ELF-1 (cell line): ENCODE measurements at places on chromosomes 12 and 14.

DNA sequence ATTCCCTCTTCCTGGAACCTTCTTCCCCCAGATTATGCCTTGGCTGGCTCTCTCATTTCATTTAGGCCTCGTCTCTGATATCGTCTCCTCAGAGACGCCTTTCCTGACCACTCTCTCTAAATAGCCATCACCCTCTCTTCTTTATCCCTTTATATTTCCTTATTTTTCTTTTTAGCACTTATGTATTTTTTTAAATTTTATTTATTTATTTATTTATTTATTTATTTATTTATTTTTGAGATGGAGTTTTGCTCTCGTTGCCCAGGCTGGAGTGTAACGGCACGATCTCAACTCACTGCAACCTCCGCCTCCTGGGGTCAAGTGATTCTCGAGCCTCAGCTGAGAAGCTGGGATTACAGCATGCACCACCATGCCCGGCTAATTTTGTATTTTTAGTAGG is 8.1 kb upstream of the ATP5MC2 start:
- no peak for DNase-seq

- no peak for DNase-seq
These were observed 288.3 kb upstream of the AMIGO2 start for GRCh38 chr12:47367912-47368537.

DNA sequence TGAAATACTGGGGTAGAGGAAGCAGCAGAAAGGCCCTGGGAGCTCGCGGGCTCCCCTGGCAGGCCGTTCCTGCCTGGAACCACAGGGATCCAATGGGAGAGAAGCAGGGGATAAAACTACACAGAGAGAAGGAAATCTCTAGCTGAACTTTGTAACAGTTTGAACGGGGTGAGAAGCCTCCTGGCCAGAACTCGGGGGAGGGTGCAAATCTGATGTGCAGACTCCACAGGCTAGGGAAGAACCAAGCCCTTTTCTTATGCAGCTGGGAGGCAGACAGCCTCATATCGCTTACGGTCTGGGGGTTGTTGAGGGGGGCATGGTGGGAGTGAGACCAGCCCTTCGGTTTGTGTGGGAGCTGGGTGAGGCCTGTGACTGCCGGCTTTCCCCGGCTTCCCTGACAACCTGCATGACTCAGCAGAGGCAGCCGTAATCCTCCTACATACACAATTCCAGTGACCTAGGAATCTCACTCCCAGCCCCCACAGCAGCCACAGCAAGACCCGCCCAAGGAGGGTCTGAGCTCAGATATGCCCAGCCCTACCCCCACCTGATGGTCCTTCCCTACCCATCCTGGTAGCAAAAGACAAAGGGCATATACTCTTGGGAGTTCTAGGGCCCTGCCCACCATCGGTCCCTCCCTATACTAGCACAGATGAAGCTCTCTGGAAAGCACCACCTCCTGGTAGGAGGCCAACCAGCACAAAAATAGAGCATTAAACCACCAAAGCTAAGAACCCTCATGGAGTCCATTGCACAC is 143.0 kb downstream of the TMTC1 start:
- peak; percentile 88 for DNase-seq

GRCh38 chr14:59069163-59069854 is 119.2 kb upstream of the DAAM1 start:
- DNase-seq: peak; percentile 88

- DNase-seq: peak; percentile 34
These were observed 28.3 kb downstream of the DEGS2 start for GRCh38 chr14:100131181-100131580.
